ENCODE measurements at places on chromosomes 12 and 14. TPM values are rescaled to one million over a fixed set of nuclear protein-coding genes. Genes with fewer than 3 reads are reported as not detected.

Gene KIF26A
- total RNA-seq = 0.22 TPM

Gene ATL1
- total RNA-seq = 1.6 TPM

Gene NCOR2
- 105 TPM for total RNA-seq

GRCh38 chr12:9760699-9761418 lies at the start of gene CD69:
CD69 (minus strand) TSS chr12:9760901; CDS start chr12:9760820, 81 bp downstream.
- DNase-seq = peak; percentile 90

Gene RASAL1
- total RNA-seq = 0.58 TPM

Gene EGLN3
- total RNA-seq = 4.9 TPM
